ENCODE measurements at places on chromosomes 5 and 9.

DNA sequence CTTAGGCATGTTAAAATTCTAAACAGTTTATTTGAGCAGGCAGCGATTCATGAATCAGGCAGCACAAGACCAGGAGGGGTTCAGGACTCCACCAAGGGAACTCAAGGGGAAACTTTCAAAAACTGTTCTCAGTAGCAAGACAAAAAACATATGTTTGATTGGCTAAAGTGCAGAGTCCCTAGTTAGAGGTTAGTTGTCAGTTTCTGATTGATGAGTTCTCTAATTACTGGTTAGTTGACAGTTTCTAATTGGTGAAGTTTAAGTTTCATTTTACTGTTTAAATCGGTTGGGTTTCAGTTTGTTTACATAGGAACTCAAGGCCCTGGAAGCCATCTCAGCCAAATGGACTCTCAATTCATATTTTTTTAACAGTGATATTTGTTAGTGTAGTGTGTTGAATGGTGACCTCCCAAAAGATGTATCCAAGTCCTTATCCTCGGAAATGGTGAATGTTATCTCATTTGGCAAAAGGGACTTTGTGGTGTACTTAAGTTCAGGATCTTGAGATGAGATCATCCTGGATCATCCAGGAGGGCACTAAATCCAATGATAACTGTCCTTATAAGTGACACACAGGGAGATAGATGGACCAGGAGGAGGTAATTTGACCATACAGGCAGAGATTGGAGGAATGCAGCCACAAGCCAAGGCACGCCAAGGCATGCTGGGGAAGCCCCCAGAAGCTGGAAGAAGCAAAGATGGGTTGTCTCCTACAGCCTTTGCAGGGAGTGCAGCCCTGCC is 219.2 kb upstream of the RAI14 start:
- DNase-seq: no peak

DNA sequence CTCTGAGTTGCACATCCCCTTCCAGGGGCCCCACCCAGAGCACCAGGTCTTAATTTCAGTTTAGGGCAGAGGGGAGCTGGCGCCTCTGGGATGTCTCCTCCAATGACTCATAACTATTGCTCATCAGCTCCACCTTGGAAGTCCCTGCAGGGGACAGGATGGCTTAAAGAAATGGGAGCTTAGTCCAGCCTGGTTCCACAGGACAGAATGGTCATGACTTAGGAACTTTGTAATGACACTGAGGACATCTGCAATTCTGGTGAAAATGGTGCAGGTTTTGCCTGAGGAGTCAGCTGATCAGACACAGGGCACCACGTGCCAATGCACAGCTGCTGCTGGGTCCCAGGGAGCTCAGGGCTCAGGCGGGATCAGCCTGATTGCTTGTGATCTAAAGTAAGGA is 16.4 kb upstream of the PPP1R26 start:
- no peak for DNase-seq

DNA sequence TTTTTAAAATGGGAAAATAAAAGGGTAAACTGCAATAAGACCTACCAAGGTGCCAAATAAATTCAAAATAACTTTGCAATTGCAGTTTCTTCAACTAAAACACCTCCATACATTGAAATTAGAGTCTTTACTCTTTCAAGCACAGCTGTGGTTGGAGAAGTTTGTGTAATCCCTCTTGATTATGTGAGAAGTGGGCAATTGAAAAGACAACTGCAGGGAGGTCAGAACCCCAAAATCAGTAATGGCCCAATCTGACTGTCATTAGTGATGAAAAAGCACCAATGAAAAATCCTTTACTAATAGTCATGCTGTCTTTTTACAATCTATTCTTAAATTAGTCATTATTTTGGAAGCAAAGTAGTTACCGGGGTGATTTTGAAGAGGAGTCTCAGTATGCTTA is 116.7 kb upstream of the RGMB start:
- DNase-seq: no peak

DNA sequence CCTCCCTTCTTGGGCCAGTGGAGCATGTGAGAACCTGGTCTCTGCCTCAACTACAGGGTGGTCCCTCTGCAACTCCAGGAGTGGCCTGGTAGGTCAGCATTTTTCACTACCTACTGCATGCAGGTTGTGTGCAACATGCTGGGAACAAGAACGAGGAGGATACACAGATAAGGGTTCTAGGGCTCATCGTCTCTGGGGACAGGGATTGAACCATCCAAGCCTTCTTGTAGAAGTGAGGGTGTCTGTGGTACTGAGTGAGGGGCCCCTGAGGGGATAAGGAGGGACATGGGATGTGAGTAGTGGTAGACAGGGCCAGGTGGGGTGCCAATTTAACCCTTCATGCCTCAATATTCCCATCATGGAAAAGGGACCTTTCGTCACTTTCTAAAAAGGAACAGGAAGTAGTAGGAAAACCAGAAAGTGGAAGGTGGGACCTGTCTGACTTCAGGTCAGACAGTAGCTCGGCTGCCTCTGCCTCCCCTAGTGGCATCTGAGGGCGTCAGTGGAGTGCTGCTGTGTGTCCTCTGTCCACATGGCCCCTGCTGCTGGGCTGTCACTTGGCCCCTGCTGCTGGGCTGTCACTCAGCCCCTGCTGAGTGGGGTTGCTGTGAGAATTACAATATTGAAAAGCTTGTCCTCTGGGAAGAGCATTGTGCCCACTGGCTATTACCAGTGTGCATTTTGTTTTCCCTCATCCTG is 48.6 kb upstream of the RNU6ATAC start:
- no peak for DNase-seq

GRCh38 chr5:124796495-124796894 is 50.1 kb upstream of the ZNF608 start:
- DNase-seq: no peak

DNA sequence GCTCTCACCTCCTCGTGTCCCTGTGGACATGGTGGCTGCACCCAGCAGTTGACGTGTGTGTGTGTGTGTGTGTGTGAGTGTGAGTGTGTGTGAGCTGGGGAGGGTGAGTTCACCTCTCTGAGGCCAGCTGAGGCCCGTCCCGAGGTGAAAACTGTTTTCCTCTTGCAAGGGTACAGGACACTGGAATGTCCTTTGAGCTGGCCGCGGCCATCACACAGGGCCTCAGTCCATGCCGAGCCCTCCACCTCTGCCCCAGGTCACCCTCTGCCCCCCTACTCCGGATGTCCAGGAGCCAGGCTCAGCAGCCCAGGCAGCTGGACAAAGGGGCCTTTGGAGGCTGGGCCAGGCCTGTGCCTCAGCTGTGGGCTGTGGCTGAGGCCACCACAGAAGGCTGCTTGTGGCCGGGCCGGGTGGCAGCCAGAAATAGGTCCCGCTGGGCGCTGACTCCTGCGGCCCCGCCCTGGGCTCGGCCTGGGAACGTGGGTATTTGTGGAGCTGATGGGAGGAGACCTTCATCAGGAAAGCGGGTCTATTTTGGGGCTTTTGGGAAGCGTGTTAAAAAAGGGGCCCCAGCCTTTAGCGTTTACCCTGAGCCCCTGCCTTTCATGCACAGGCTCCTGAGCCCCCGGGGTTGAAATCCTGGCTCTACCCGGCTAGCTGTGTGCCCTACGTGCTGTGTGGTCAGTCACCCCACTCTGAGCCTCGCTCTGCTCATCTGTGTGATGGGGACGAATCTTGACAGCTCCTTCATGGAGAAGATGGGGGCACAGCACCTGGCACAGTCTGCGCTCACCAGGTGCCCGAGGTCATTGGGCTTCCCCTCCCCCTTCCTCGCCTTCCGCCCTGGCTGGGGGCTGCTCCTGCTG is 75.1 kb upstream of the IER5L start:
- DNase-seq: no peak

GRCh38 chr5:44446399-44446798 is 57.2 kb upstream of the FGF10 start:
- DNase-seq: no peak

GRCh38 chr5:118723021-118723338 is 265.4 kb downstream of the DTWD2 start:
- no peak for DNase-seq

- no peak for DNase-seq
Observed at GRCh38 chr9:91818225-91818585, 131.8 kb downstream of the ROR2 start.

GRCh38 chr9:119802133-119802532 is 432.9 kb upstream of the BRINP1 start:
- DNase-seq: no peak

DNA sequence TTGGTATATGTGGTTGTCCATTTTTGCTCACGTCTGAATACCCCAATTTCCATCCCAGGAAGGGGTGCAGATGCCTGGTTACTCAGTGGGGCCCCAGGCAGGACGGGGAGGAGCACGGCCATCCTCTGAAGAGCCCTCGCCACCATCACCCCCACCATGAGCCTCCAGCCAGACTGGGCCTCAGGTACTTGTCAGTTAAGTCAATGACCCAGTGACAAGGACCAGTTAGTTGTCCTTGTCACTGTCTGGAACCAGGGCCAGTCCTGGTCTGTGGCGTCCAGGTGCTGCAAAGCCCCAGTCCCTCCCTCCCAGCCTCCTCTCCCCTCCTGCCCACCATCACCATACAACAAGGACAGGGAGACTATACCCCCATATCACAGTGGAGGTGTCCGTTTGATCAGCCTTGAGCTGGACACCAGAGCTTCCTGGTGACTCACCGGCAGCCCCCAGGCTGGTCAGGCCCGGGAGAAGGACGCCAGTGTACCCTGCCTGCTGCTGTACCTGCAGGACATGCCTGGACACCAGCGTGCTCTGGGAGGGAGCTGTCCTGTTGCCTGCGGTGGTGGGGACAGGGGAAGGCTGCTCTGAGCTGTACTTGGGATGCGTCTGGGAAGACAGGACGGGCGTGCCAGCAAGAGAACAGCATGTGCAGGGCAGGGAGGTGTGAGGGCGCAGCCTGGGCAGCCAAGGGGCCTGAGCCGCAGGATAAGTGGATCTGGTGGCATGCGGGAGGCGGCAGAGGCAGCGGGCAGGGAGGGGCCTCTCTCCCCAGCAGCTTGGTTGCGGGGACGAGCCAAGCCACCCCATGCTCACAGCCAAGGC is 32.6 kb upstream of the TTLL11 start:
- no peak for DNase-seq

- no peak for DNase-seq
Observed at GRCh38 chr5:172733131-172733973, 37.6 kb downstream of the DUSP1 start.

GRCh38 chr5:159886296-159886695 is 30.0 kb upstream of the ADRA1B start:
- DNase-seq: no peak

- no peak for DNase-seq
Observed at GRCh38 chr9:131276094-131276888, at the start of gene FAM78A. FAM78A (minus strand) TSS chr9:131276510; CDS start chr9:131276179, 331 bp downstream.

Measured in GDM1 (cell line).